ENCODE measurements at places on chromosomes 1 and 21. TPM values are rescaled to one million over a fixed set of nuclear protein-coding genes. Genes with fewer than 3 reads are reported as not detected.

- no peak for DNase-seq
Measured at GRCh38 chr1:235168375-235168774, 7.3 kb upstream of the RBM34 start.

DNA sequence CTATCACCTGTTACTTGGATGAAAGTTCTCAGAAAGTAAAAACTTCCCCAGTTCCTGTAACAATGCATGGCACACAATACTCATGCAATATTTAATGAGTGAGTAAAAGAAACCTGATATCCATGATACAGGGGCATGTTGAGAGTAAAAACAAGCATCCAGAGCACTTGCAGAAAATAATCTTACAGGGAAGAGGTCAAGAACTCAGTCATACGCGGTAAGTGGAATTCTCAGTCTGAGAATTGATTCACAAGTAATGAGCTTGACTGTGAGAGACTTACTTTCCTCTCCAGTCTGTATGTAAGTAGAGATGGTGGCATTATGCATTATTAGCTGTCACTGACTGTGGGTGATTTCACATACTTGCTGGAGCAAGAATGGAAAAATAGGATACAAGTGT is 976.9 kb downstream of the BRINP3 start:
- DNase-seq = peak; percentile 3

DNA sequence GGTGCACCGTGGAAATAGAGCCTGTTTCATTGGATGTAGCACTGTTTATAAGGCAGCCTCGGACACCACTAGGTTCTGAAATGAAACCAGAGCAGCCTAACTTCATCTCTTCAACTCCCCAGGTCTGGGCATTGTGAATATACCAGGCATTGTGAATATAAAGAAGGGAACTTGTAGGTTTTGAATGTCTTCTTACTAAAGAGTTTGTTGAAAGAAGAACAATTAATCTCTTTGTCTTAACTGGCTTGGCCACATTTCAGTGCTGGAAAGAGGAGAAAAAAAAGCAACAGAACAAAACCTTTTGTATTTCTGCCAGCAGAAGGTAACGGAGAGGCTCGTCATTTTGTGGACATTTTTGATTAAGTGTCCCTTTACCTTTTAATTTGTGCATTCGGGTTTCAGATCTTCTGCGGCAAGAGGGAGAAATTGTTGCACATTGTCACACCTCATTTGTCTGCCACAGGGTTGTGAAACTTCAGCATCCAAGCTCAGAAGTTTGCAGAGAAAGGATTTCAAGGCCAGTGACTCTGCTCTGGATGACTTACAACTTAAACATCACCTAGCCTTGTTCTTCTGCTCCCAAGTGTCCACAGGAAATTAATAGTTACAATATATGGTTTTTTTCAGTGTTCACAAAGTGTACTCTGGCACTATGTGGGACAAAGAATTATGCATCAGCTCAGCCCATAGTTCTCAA is 158.3 kb downstream of the KAZN start:
- DNase-seq = no peak

DNA sequence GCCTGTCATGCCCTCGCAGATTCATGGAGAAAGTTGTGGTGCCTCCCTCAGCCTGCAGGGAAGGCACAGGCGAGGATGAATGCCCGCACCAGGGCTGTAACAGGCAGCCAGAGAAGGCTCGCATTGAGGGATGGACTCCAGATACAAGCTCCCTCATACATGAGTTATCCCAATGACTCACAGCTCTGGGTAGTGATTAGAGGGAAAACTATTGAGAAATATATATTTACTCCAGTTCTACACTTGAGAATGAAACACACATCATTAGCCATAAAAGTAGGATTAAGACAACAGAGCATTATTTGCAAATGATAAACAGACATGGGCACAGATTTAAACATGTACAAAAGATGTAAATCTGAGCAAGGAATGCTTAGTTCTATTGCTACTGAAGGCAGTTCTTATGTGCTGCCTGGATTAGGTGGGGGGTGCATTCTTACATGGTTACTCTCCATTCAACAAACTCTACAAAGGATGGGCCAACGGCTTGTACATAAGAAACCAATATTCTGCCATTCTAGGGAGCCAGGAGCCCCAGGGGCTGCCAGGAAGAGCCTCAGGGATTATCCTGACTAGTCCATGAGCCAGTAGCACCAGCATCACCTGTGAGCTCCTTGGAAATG is 97.9 kb downstream of the CSMD2 start:
- DNase-seq = no peak

- no peak for DNase-seq
Measured at GRCh38 chr1:205677167-205677566, 3.1 kb downstream of the SLC45A3 start.

The FAM72C gene
- 1.1 TPM for total RNA-seq

GRCh38 chr21:26842974-26843932 is 2.0 kb downstream of the ADAMTS1 start:
- DNase-seq = peak; percentile 97

DNA sequence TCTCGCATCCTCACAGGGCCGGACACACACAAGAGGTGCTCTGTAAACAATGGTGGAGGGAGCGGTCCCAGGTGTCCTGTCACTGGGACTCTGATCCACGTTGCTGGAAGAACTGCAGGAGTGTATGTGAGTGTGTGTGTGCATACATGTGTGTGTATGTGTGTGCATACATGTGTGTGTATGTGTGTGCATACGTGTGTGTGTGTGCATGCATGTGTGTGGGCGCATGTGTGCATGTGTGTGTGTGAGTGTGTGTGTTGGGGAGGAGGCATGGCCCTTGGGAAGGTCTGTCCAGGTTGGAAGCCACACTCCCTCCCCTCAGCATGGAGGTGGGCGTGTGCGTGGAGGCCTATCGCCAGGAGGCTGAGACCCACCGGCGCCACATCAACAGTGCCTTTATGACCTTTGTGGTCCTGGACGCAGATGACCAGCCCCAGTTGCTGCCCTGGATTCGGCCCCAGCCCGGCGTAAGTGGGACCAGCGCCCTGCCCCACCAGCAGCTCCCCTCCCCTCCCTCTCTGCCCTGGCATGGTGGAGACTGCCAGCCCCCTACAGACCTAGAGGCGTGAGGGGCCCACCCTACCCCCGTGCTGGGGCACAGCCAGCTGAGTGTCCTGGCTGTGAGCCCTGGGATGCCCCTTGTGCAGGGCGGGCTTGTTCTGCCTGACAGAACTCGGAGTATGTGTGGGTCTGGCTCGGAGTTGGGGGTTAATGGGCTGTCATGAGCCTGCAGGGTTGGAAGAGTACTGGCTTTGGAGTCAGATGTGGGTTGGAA is 22.2 kb downstream of the FAM151A start:
- DNase-seq = no peak

The DNALI1 gene
- 0.64 TPM for total RNA-seq

The EPHA2 gene
- total RNA-seq = 14.2 TPM

GRCh38 chr1:29691499-29691898 is 455.2 kb downstream of the PTPRU start:
- DNase-seq = no peak

The DNAJC11 gene
- 33.4 TPM for total RNA-seq

DNA sequence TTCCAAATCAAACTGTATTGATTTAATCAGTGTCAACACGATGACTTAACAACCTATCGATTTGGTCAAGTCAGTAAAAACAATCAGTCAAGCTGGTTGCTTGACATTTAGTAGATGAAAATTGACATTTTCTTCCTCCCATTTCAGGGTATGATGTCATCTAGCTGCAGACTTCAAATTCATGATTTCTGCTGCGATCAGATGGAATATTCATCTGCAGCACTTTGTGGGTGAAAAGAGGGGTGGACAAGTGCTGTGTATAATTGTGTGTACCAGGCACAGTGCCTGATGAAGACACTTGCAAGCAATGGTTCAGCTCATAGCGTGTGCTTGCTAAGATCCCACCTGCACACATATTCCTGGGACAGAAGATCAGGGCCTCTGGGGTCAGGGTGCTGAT is 479.8 kb downstream of the DISC1 start:
- no peak for DNase-seq

- no peak for DNase-seq
Measured at GRCh38 chr1:238027366-238027765, 136.6 kb upstream of the ZP4 start.

DNA sequence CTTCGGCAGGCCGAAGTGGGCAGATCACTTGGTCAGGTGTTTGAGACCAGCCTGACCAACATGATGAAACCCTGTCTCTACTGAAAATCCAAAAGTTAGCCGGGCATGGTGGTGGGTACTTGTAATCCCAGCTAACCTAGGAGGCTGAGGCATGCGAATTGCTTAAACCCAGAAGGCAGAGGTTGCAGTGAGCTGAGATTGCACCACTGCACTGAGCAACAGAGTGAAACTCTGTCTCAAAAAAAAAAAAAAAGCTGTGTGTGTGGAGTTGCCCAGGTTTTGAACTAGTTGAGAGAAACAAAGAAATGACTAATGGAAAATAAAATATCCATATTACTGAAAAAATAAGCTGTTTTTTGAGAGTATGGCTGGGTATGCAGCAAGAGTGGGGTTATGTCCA is 100.2 kb downstream of the GTF2B start:
- no peak for DNase-seq

DNA sequence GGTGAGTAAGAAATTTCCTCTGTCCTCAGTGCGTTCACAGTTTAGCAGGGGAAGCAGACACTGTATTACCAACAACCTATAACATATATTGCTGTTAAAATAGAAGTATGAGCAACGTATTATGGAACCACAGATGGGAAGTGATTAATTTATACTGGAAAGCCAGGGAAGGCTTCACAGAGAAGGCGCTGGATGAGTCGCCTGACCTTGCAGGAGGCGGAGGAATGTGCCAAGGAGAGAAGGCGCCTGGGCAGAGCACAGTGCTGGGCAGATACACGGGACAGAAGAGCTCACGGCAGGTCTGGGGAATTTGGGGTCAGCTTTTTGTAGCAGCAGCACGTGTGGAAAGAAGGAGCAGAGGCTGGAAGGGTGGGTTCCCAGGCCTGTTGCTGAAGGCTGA is 116.3 kb downstream of the DHRS3 start:
- DNase-seq = no peak

Data from H4 (cell line).